ENCODE measurements at places on chromosomes 3 and 15. TPM values are rescaled to one million over a fixed set of nuclear protein-coding genes. Genes with fewer than 3 reads are reported as not detected.

DNA sequence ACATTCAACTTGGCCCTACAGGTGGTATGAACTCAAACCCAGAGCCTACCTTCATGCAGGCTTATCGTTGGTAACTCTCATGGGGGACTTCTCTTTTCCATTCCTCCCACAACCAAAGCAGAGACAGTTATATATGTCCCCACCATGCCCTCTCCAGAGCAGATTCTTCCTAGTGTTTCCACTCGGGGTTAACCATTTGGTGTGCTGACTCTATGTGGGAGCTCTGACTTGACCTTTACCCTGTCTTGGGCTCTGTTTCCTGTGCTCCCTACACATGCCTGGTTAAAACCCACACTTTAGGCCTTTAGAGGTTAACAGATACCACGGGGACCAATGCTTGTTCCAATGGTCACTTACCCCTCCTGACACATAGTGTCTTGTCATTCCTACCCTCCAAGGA lies 80.7 kb downstream of the FSIP1 start:
- no peaks in the 10 kb centered on the region for H3K4me1 ChIP-seq
- H3K27me3 ChIP-seq: no peaks in the 10 kb centered on the region
- H3K4me3 ChIP-seq: no peak overlapping the region
- no peaks in the 10 kb centered on the region for H3K36me3 ChIP-seq
- DNase-seq: no peak

DNA sequence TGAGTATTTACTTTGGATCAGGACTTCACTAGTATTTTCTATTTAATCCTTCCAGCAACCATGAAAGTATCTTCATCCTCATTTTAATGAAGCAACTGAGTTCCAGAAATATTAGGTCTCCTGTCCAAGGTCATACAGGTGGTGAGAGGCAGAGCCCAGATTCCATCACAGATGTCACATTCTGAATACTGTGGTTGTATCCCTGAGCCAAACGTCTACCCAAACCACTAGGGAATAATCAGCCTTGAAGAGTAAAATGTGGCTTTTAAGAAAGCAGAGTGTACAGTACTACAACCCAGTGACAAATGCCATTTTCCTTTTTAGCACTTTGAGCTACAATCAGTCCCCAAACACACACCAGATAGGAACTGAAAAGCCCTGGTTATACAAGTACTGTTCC lies 93.3 kb upstream of the TRIM42 start:
- no peaks in the 10 kb centered on the region for H3K4me1 ChIP-seq
- no peak overlapping the region for H3K27ac ChIP-seq
- no peaks in the 10 kb centered on the region for H3K27me3 ChIP-seq

DNA sequence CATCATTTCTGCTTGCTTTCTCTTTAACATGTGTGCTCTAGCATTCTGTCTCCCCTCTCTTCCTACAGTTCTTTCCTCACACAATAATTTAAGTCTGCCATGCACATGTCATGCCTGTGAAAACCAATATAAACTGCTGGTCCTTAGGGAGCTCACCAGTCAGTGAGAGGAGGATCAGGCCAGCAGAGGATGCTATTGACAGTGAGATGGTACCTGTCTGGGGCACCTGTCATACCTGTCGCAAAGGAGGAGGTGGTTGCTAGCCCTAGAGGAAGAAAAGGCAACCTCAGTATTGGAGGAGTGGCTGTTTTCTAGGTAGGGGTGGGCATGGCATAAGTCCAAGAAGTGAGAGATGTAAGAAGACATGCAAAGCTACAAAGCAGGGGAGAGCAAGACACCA lies 194.6 kb downstream of the GABRG3 start:
- no peak overlapping the region for H3K4me3 ChIP-seq
- no peaks in the 10 kb centered on the region for H3K4me1 ChIP-seq
- H3K36me3 ChIP-seq: no peaks in the 10 kb centered on the region
- no peaks in the 10 kb centered on the region for H3K27me3 ChIP-seq
- DNase-seq: no peak

GRCh38 chr3:126936853-126937425 lies 46.0 kb upstream of the PLXNA1 start:
- H3K27ac ChIP-seq: no peak overlapping the region
- H3K36me3 ChIP-seq: no peaks in the 10 kb centered on the region
- H3K4me3 ChIP-seq: no peak overlapping the region

DNA sequence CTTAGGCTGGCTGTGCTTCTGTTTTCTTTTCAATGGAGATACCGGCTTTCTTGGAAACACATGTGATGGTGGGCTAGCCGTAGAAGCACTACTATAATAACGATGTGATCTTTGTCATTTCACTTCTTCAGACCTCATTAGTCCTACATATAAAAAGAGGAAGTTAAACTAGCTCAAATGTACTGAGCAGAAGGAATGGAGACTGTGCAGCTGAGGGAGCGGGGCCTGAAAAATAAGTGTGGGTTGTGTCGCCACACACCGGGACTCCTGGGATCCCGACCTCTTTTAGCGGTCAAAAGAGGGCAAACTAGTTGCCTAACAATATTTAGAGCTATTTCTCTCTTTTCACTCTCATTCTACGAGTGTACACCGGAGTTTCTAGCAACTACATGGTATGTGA lies 1.0 kb upstream of the RNF7 start:
- H3K36me3 ChIP-seq: no peaks in the 10 kb centered on the region
- peaks cover 3% of the 10 kb centered on the region for H3K4me1 ChIP-seq
- no peak overlapping the region for H3K4me3 ChIP-seq

DNA sequence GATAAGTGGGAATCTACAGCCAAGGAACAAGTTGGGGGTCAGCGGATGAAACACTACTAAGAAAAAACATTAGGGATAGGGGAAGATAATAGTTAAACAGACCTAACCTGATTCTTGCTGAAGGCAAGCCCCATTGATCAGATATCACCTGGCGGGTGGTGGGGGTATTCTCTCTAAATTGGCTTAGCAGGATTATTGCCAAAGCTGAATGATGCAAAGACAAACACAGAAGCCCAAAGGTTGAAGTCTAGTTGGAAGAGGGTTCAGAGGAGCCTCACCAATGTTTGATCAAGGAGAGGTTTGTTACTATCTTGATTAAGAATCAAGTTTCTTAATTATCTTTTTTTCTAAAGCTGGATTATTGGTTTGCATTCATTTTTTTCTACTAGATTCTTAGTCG lies 371.9 kb upstream of the CNTN4 start:
- peaks cover 13% of the 10 kb centered on the region for H3K4me1 ChIP-seq
- no peak for DNase-seq
- no peaks in the 10 kb centered on the region for H3K36me3 ChIP-seq

GRCh38 chr3:12952343-12953200 lies 111.2 kb upstream of the RPL32 start:
- H3K27ac ChIP-seq: no peak overlapping the region
- H3K4me1 ChIP-seq: peaks cover 50% of the 10 kb centered on the region
- peak; percentile 63 for DNase-seq
- no peaks in the 10 kb centered on the region for H3K36me3 ChIP-seq
- no peaks in the 10 kb centered on the region for H3K27me3 ChIP-seq

DNA sequence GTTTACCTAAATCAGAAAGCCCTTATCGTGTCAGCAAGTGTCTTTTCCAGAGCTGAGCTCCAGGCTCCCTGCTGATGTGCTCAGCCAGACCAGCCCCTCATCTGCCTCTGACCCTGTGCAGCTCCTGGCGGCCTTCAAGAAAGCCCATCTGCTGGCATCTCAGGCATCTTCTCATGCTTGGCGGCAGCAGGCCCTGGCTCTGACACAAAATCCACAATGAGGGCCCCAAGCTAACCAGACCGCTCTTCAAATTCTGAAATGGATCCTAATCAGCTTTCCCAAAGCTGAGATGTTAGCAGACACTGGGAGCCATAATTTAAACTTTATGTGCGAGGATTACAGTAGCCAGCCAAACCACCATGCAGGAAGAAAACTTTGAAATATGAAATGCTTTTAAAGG lies 50.8 kb upstream of the CTDSPL start:
- no peaks in the 10 kb centered on the region for H3K27me3 ChIP-seq
- H3K36me3 ChIP-seq: no peaks in the 10 kb centered on the region
- H3K4me1 ChIP-seq: no peaks in the 10 kb centered on the region
- DNase-seq: no peak
- no peak overlapping the region for H3K4me3 ChIP-seq

DNA sequence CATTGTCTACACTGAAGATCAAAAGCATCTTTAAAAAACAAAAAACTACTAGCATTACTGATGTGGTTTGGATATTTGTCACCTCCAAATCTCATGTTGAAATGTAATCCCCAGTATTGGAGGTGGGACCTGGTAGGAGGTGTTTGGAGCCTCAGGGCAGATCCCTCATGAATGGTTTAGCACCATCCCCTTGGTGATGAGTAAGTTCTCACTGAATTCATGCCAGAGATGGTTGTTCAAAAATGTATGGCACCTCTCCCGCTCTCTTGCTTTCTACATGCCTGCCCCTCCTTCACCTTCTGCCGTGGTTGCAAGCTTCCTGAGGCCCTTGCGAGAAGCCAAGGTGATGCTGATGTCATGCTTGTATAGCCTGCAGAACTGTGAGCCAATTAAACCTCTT lies 136.6 kb upstream of the FHIT start:
- H3K4me3 ChIP-seq: no peak overlapping the region
- no peaks in the 10 kb centered on the region for H3K27me3 ChIP-seq
- no peak overlapping the region for H3K27ac ChIP-seq
- no peaks in the 10 kb centered on the region for H3K36me3 ChIP-seq
- no peaks in the 10 kb centered on the region for H3K4me1 ChIP-seq

DNA sequence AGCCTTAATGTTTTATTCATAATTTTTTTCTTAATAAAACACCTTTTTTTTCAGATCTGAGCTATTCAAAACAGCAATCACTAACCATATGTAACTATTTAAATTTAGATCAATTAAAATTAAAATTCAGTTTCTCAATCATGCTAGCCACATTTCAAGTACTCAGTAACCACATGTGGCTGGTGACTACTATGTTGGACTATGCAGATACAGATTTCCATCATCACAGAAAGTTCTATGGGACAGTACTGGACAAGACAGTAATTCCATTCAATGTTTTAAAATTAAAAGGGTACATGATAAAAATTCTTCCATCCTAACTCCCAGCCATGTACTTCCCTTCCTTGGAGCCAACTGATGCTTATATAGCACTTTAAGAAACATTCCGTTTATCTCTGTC lies 119.3 kb downstream of the GLDN start:
- no peaks in the 10 kb centered on the region for H3K4me1 ChIP-seq
- no peak for DNase-seq
- H3K36me3 ChIP-seq: no peaks in the 10 kb centered on the region
- no peak overlapping the region for H3K27ac ChIP-seq

DNA sequence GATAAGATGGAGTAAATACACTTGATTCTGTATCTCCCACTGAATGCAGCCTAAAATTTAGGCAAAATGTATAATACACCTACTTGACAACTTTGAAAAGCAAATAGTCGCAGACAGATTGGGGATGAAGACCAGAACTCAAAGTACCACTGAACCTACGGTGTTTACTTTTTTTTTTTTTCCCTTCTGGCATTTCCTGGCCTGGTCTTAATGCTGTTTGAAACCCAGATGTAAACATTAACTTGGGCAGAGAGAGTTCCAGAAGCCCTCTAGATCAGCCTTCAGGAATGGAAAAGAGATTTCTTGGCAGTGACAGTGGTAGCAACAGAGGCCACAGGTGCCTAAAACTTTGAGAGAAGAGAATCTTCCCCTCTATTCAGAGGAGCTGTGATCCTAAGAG lies 27.8 kb downstream of the ALPK3 start:
- no peak overlapping the region for H3K4me3 ChIP-seq
- no peaks in the 10 kb centered on the region for H3K36me3 ChIP-seq

DNA sequence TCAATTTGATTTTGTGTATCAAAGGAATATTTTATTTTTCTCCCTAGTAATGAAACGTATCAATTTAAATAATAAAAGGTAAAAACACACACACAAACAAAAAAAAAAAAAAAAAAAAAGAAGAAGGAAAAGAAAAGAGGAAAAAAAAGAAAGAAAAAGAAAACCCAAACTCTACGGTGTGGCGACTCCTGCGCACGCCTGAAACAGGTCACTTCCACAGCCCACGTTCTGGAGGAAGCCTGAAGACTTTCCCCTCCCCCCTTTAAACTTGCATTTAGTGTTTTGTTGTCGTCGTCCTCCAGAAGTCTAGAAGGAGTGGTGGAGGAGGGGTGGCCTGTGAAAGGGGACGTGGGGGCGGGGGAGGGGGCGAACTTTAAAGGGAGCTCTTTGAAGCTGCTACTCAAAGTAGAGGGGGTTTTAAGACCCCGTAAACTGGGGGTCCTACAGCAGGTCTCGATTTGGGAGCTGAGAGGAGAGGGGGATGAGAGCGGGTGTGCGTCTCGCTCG lies 2.3 kb upstream of the TLE3 start:
- DNase-seq: no peak
- H3K27ac ChIP-seq: peak overlapping the region; percentile 72
- no peaks in the 10 kb centered on the region for H3K36me3 ChIP-seq
- H3K4me1 ChIP-seq: peaks cover 59% of the 10 kb centered on the region
- peak overlapping the region; percentile 24 for H3K4me3 ChIP-seq
- H3K27me3 ChIP-seq: no peaks in the 10 kb centered on the region

- H3K27ac ChIP-seq: no peak overlapping the region
- no peak for DNase-seq
- no peak overlapping the region for H3K4me3 ChIP-seq
- H3K4me1 ChIP-seq: no peaks in the 10 kb centered on the region
Measured at GRCh38 chr15:77825546-77825945, 192.8 kb upstream of the LINGO1 start.

DNA sequence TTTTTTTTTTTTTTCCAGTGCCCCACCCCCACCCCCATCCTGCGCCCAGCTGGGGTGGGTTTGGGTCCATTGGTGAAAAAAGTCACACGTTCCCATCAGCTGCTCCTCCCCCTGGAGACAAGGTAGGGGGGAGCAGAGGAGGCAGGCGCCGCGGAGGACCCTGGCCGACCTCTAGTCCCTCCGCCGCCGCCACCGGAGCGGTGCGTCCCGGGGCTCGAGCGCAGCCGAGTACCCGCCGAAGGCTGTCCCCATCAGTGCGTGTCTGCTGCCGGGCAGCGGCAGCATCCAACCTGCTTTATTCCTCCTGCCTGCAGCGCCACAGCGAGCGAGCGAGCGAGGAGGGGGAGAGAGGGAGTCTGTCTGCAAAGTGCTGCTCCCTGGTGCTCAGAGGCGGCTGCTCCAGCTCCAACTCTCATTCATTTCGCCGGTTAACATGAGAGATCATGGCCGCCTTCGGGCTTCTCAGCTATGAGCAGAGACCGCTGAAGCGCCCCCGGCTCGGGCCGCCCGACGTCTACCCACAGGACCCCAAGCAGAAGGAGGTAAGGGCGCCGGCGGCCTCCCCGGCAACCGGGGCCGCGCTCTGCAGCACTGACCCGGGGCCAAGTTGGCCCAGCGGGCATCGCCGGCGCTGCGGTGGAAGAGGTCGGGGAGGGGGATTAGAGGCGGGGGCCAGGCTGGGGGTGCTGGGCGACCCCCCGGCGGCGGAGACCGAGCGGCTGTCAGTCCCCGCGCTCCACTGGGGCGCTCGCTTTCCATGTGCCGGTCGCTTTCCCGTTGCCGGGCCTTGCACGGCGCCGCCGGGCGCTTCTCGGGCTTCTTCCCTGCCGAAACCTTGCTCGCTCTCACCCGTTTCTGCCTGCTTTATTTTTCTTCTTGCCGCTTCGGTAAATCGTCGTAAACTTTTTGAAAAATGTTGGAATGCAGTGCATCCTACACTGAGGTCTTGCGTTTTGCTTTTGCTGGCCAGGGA lies 1.3 kb downstream of the MED12L start:
- H3K4me3 ChIP-seq: peak overlapping the region; percentile 63
- H3K36me3 ChIP-seq: no peaks in the 10 kb centered on the region
- H3K4me1 ChIP-seq: peaks cover 23% of the 10 kb centered on the region
- peaks cover 4% of the 10 kb centered on the region for H3K27me3 ChIP-seq
- H3K27ac ChIP-seq: no peak overlapping the region

EPHA6 gene
- 0.17 TPM for total RNA-seq

BSN gene
- total RNA-seq: 0.42 TPM

PLSCR2 gene
- total RNA-seq: not detected

CCR5 gene
- 0.23 TPM for total RNA-seq

KBTBD12 gene
- total RNA-seq: 0.08 TPM

DPH3 gene
- 12.0 TPM for total RNA-seq

TRPM1 gene
- total RNA-seq: not detected

Measured in liver (tissue), 10 donors.